EH (cell line): ENCODE measurements at places on chromosomes 1 and 21.

GRCh38 chr1:203768256-203768655 is 3.3 kb downstream of the LAX1 start:
- no peak for DNase-seq

GRCh38 chr1:212949771-212950170 is 570 bp upstream of the VASH2 start:
- DNase-seq = no peak

DNA sequence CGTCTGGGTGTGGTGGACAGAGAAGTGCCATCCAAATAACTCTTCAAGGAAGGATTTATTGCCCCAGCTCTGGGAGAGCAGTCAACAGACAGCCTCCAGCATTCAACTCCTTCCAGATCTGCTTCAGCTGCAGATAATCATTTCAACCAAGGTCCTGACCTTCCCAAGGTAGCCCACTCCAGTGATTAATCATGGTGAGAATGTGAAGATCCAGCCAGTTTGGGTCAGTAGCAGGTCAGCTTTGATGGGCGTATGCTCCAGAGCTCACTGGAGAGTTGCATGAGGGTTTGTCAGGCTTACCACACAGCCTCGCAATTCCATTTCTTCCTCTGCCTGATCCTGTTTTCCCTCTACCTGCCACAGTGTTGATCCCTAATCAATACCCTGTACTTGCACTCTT is 214.5 kb upstream of the ZRANB2 start:
- DNase-seq = no peak

DNA sequence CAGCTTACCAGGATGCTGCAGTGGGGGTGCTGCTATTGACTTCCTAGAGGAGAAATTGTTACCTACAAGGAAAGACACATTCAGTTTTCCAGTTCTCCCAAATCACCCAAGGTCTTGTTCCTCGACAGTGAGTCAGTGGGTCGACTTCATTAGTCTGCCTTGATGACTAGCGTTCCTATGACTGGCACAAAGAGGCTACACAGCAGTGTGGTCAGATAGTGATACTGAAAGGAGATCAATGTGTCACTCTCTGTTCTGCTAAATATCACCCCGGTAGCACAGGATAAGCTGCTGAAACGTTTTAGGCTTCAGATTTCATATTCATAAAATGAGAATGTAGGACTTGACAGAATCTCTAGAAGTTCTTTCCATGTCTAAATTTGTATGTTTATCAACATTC is 357.4 kb downstream of the LMX1A start:
- no peak for DNase-seq

DNA sequence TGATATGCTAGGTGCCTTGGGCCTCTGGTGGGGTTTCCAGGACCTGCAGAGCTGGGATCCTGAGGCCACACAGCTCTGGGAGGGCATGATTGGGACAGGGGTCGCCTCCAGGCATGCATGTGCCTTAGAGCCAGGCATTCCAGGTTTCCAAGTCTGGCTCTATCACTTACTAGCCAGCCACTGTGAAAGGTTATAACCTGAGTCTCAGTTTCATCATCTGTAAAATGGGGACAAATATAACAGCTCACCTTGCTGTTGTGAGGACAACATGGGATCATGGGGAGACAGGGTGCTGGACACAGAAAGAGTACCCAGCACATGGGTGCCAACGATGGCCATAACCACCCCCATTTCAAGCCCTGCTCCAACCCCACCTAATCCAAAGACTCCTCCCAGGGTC is 2.7 kb downstream of the CHI3L1 start:
- DNase-seq = no peak

- DNase-seq = no peak
These were observed 36.5 kb upstream of the TENT5B start for GRCh38 chr1:27049100-27049499.

DNA sequence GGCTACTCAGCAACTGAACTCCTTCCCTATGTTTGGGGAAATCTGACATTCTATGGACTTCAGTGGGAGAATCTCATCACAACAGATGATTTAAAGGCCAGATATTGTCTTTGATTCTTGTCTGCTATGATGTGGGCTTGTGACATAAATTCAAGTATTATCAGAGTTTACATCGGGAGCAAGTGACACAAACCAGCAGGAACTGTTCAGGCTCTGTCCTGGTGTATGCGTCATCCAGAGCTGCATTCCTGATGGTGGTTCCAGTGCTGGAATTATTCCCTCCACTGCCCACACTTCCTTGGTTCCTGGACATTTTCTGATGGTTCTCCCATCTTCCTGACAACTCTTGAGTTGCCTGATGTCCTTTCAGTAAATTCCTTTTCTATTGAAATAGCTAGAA is 10.8 kb upstream of the LSM10 start:
- DNase-seq = peak; percentile 79

DNA sequence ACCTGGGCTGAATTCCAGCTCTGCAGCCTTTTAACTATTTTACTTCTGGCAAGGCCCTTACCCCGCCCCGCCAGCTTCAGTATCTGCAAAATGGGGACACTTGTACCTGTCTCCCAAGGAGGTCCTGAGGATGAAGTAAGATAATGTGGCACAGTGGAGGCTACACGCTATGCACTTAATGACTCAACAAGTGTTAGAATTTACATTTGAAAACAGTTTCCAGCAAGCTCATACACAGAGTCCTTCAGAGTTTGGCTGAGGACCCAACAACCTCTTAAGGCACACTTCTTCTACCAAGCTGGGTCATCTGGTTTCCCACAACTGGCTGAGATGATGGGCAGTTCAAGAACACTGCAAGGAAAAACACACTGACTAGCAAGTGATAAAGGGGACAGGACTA is 30.2 kb upstream of the SLC22A15 start:
- no peak for DNase-seq

GRCh38 chr1:182259229-182259872 is 132.2 kb downstream of the GLUL start:
- DNase-seq = peak; percentile 84

- no peak for DNase-seq
These were observed 483.6 kb upstream of the RGS18 start for GRCh38 chr1:191674626-191675179.

DNA sequence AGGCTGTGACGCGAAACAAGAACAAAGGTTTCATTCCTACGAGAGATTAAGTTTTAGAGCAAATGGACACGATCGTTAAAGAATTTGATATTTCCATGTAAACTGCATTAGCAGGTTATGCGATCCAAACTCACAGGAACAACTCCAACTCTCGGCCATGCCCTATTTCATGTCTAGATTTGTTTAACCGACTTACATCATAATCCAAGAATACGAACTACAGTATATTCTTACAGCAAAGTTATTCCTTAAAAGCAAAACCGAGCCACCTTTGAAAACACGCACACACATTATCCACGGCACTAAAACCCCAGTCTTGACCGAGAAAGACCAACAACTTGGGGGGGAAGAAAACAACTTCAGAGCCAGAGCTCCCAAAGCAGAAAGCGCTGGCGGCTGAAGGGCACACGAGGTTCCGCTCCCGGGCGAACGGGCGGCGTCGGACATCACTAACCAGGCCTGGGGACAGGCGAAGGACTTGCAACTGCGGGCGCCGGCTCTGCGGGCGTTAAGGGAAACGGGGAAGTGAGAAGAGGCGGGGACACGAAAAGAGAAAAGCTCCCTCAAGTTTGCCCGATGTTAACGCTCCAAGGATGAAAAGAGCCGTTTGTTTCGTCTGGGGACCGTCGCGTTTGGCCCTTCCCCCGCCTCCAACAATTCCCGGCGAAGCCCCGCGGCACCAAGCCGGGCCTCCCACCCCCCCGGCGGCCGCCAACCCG is 690 bp downstream of the B3GALNT2 start:
- DNase-seq = peak; percentile 65

GRCh38 chr1:14794136-14794768 is 195.8 kb downstream of the KAZN start:
- no peak for DNase-seq

DNA sequence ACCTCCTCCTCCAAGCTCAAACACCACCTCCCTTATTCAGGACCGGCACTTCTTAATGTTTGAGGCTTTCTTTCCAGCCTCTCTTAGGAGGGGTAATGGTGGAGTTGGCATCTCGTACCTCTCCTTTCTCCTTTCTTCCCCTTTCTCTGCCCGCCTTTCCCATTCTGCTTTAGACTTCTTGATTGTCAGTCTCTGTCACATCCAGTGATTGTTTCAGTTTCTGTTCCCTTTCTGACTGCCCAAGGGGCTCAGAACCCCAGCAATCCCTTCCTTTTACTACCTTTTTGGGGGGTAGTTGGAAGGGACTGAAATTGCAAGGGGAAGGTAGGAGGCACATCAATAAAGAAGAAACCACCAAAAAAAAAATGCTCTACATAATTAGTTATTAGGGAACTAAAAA is 5.6 kb downstream of the ELK4 start:
- DNase-seq = no peak

GRCh38 chr1:103788377-103788776 is 38.7 kb downstream of the AMY1C start:
- DNase-seq = peak; percentile 2

- no peak for DNase-seq
These were observed 74.6 kb upstream of the CSF3R start for GRCh38 chr1:36557041-36558000.

DNA sequence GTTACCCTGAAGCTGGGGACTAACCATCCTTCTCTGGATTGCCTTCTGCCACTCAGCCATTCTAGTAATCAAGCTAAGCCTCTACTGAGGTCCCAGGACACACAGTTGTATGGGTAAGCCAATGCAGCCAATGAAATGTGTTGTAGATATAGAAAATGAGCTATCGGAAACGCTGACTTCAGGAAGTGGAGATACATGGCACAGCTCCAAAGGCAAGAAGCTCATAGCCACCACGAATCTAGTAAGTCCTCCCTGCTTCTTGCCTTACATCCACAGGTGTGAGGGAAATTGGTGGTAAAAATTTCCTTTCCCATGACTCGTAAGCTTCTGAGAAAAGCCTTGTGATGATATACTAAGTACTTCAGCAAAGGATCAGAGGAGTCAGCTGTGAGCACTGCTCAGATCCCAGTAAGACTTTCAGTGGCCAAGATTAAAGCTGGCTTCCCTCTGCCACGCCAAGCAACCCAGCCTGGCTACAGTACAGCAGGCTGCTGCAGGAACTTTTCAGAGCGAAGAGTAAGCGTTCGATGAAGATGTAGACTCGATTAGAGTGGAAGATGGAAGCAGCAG is 117.7 kb downstream of the SIM2 start:
- no peak for DNase-seq

GRCh38 chr1:29703596-29704370 is 467.5 kb downstream of the PTPRU start:
- DNase-seq = peak; percentile 66

GRCh38 chr1:155978973-155979429 is 654 bp upstream of the ARHGEF2 start:
- peak; percentile 77 for DNase-seq

DNA sequence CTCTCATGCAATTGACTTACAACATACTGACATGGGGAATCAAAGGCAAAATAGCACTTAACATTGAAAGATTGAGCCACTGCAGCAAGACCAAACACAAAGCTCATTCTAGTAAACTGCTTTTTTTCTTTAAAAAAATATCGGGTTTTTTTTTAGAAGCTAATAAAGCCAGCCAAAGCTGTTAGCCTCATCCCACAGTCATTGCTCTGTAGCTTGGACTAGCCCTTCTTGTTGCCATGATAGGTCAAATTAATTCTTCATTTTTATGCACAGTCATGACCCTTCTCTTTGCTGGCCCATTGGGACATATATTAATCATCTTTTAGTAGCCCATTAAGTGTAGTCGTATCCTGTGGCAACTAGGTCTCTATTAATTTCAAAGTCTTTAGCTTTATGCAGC is 231.3 kb downstream of the ADGRL2 start:
- DNase-seq = no peak

DNA sequence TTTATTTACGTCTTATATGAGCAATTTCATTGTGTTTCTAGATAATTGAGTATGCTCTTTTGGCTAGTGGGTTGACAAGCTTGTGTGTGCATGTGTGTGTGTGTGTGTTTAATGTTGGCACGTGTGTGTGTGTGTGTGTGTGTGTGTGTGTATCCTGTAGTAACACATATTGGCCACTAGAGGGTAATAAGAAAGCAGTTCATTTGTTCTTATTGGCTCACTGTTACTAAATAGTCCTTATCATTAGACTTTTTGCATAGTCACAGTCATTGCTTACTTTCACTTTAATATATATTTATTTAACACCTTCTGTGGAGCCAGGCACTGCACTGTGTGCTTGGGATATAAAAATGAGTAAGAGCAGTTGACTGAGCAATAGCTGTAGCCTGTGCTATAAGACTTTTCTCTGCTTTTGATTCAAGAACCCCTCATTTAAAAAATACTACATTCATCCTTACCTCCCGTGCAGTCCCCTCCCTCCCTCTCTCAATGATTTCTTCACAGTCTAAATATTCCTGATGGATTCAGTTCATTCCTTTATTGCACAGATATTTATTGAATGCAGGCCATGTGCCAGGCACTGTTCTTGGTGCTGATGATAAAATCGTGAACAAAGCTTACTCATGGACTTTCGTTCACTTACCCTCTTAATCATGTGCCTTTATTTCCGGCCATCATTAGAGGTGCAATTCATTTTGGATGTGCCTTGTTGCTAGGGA is 96.7 kb downstream of the DYRK1A start:
- DNase-seq = peak; percentile 70

DNA sequence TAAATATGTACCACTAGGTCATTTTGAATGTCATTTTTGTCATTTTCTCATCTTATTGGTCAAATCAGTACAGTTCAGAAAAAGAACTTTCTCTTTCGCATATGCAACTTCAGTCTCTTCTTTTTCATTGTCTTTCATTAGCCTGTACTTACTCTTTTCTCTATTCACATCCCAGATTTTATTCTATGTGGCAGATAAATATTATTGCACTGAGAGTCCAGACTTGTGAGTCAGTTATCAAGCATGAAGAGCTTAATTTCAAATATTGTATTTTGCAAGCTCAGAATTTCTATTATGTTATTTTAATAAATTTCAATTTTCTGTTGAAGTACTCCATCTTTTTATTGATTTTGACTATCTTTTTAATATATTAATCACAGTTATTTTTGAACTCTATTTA is 105.2 kb upstream of the PALMD start:
- DNase-seq = peak; percentile 26

DNA sequence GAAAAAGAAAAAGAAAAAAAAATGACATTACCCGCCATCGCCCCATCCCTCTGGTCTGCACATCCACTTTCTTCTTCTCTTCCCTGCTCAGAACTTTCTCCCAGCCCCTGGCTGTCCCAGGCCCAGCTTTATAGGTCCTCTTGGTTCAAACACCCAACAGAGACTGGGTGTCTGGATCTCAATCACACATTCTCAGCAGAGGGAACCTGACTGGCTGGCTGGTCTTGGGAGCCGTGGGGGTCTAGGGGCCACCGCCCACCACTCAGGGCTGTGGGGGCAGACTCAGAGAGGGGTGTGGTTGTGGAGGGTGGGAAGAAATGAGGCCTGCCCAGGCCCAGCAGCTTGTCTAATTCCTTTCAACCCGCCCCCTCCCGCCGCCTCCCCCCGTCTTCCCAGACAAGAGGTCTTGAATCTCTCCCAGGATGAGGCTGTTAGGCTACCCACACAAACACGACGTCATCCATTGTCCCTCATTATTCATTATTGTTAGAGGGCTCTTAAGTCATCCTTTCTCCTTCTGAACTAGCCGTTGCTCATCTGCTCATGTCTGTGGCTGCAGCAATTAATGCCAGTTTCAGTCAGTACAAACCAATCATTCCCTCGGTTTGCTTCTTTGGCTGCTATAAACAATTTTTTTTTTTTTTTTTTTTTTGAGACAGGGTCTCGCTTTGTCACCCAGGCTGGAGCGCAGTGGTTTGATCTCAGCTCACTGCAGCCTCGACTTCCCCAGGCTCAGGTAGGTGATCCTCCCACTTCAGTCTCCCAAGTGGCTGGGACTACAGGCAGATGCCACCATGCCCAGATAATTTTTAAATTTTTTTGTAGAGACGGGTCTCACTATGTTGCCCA is 40.6 kb upstream of the CLIC4 start:
- peak; percentile 68 for DNase-seq

GRCh38 chr1:55412060-55412459 is 196.9 kb upstream of the USP24 start:
- DNase-seq = no peak
